ENCODE measurements at places on chromosomes 3 and 15.

DNA sequence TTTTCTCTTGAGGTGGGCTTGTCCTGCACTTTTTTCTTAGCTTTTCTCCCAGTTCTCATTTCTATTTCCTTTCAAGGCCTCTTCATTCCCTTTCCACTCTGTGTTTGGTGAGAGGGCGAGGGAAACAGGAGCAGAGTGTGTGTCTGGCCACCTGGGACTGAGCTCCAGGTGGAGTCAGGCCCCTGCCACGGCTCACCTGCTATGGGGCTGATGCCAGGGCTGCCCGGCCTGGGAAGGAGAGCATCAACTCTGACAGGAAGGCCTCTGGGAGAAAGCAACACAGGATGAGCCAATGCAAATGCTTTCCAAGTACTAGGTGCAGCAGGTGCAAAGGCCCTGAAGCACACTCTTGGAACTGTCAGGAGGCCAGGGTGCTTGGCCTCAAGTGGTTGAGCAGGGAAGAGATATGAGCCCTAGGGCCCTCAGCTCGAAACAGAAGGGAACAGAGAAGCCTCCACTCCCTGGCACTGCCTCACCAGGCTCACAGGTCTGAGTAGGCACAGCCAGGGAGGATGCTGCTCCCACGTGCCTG is 27.3 kb upstream of the DUSP7 start:
- DNase-seq: no peak

GRCh38 chr3:143888166-143888565 is 39.9 kb upstream of the SLC9A9 start:
- DNase-seq: no peak

DNA sequence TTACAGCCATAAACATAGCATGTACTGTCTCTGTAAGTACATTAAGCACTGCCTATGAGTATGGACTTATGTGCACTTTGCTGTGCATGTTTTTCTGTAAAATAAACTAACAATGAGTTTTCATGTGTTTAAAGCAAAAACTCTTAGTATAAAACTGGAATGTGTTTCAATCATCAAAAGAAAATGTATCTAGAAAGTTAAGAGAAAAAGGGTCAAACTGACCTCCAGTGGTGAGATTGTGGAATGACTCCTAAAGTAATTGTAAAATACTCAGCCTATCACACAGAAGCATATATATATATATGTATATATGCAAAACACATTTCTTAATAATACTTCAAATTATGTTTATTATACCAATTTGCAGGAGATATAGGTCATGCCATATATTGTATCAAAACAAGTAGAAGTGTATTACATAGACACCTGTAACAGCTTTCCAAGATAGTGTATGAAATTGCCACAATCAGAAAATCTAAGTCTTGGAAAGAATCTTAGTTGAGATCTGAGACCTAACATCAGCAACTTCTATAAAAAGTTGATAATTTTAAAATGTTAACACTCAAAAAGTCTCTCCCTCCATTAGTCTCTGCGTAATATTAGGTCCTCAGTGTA is 199.6 kb downstream of the FMN1 start:
- DNase-seq: no peak

DNA sequence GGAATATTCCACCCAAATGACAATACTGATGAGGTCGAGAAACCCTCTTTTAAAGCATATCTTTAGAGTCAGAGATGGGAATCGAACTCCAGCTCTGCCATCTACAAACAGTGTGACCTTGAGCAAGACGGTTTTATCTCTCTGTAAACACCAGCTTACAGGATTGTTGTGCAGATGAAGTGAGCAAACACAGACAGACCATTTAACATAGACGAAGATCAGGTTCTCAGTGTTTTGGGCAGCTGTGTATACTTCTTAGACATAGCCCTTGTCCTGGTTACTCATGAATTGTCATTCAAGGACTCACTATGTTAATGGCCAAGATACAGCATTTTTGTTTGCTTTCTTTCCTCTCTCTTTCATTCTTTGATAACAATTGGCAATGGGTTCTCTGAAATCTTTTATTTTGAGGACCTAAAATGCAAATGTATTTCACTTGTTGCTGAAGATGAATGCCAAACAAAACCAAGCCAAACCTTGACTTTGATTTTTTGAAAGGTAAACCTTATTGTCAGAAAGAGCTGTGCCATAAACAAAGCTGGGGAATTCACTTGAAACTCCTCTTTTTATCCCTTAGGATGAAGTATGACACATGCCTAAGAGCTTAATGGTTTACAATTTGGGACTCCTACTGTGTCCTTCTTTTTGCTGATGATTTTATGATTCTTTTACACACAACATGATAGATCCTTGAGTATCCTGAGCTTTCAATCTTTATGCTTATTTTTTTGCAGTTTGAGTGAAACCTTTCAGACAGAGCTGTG is 250.0 kb upstream of the PDZRN3 start:
- DNase-seq: no peak

- DNase-seq: no peak
These were observed 16.4 kb downstream of the SRPRB start for GRCh38 chr3:133821767-133822638.
